ENCODE measurements at places on chromosomes 3 and 15. TPM values are rescaled to one million over a fixed set of nuclear protein-coding genes. Genes with fewer than 3 reads are reported as not detected.

DNA sequence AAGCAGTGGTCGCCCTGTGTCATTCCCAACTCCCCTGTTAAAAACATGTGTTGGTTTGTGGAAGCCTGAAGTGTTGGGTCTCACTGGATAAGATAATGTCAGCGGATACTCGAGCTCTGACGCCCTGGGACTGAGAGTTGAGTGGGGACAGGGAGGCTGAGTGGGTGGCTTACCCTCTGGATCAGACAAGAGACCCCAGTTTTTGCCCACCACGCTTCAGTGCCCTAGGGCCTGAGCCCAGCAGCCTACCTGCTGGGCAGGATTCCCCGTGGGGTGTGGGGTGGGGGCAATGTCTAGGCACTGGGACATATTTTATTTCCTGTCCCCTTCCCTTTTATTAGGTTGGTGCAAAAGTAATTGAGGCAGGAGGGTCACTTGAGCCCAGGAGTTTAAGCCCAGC lies 75.0 kb downstream of the SMAD6 start:
- DNase-seq: no peak

- no peak for DNase-seq
Observed at GRCh38 chr15:89904519-89904918, 8.2 kb downstream of the ARPIN start.

Gene CSNK1G1
- total RNA-seq: 11.5 TPM

Gene ZNF774
- total RNA-seq: 6.4 TPM

Gene CLDN16
- total RNA-seq: not detected

Gene LYZL4
- total RNA-seq: not detected

Measured in right cardiac atrium (tissue), 5 donors.